ENCODE measurements at places on chromosomes 16 and 17.
A peak's percentile ranks its signal among the peaks of the same experiment; 100 is the strongest.

DNA sequence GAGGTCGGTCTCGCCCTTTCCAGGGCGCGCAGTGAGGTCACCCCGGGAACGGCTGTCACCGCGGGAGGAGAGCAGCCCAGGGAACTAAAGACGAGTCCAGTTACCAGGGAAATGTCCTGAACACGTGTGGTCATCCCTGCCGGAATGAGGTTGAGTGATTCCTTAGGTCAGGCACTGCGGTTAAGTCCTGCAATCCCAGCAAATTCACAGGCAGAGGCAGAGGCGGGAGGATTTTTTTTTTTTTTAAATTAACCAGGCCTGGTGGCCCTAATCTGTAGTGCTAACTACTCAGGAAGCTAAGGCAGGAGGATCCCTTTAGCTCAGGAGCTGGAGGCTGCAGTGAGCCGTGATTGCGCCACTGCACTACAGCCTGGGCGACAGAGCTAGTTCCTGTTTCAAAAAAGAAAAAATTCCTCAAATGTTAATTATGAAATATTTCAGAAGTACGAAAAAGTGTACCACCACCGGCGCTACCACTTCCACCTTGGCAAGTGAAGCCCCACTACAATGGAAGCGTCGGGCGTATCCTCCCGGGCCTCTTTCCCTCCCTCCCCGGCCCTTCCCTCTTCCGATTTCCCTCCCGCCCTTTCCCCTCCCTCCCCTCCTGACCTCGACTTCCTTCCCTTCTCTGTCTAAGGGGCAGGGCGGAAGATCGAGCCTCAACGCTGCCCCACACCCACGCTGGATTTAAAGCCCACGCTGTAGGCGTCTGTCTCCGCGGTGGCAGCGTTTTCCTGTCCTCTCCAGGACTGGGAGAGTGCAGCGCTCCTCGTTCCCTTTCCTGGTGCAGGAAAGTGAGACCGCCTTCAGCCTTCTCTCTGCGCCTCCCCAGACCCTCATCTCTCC is 27.3 kb downstream of the SLFN11 start:
- DNase-seq: no peak

DNA sequence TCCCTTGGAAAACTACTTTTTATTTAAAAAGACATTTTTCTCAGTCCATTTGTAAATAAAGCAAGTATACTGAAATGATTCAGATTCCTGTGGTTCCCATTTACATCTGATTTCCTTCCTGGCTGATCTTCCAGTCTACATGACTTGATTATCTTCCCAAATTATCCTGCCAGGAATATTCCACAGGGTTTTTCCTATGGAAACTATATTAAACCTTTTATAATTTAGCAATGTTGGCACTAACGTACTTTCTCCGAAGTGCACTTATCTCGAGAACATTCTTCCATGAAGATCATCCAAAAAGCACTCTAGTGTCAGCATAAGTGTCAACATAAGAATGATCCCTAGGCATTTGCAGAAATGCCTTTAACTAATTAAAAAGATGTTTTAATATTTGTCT is 347.7 kb upstream of the KIF2B start:
- no peak for DNase-seq

DNA sequence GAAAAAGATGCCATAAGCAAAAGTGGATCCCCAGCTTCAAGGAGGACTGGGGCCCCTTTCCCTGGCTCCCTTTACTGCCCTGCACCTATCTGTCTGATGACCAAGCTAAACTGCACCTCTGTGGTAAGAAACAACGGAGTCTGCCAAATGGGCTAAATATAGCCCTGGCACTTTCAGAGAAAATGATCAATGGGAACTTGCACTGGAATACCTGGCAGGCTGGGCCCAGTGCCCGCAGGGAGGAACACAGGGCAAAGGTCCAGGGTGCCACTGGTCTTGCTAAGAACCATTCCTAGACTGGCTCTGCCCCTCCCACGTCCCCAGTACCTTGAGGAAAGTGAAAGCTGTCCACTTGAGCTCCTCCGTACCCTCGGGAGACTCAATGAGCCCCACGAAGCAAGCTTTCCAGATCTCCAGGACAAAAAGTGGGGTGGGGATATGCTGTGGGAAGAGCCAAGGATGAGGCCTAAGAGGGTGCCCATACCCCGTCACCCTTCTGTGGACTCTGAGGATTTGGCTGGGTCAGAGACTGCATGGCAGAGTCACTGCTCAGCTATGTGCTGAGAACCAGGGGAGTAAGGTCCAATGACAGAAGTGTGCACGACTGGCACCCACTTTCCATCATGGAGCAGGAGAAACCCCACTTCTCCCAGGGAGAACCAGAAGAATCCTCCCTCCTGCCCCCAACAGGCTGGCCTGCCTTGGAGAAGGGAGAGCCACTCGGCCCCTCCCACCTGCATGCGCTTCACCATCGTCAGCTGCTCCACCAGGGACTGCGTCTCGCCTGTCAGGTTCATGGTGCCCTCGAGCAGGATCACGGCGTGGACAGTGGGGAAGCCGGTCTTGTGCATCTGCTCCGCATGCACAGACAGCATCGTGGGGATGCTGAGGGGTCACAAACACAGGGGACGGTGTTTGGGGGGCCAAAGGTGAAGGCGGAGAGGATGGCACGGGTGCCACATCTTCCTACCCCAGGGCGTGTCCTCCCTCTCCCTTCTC is 17.4 kb downstream of the CSF3 start:
- no peak for DNase-seq

GRCh38 chr17:78322858-78323455 is 36.9 kb downstream of the SOCS3 start:
- DNase-seq: no peak

GRCh38 chr16:71467810-71468209 is 5.8 kb upstream of the ZNF23 start:
- DNase-seq: no peak

- DNase-seq: no peak
Measured at GRCh38 chr16:49574826-49575225, 201.2 kb downstream of the C16orf78 start.

DNA sequence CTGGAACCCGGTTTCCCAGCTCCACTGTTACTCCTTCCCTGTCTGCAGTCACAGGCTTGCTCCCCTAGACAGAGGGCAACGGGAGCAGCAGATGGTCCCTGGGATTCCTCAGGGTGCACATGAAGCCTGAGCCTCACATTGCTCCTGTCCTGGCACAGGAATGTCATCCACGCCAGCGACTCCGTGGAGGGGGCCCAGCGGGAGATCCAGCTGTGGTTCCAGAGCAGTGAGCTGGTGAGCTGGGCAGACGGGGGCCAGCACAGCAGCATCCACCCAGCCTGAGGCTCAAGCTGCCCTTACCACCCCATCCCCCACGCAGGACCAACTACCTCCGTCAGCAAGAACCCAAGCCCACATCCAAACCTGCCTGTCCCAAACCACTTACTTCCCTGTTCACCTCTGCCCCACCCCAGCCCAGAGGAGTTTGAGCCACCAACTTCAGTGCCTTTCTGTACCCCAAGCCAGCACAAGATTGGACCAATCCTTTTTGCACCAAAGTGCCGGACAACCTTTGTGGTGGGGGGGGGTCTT is 1.6 kb upstream of the DECR2 start:
- DNase-seq: no peak

DNA sequence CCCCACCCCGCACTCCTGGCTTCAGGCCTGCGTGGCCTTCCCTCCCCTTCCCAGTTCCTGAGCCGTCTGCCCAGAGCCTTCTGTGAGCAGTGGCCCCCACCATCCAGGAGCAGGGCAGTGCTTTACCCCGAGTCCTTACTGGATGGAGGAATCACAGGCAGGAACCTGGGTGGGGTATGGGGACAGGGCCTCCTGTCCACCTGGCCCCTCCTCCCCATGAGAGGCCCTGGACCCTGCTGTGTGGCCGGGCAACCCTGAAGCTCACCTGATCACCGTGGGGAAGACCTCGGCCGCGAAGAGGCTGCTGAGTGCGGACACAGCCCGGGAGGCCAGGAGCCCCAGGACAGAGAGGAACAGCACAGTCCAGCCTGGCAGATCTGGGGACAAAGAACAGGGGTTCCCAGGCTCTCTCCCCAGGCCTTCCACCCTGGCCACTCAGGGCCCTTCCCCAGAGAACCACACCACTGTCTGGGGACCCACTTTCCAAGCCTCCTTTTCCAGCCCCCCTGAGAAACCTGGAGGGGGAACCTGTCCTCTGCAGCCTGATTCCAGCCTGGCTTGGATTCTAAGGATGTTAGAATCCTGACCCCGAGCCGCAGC is 3.2 kb downstream of the SLC22A31 start:
- peak; percentile 58 for DNase-seq

- DNase-seq: no peak
Measured at GRCh38 chr17:1975573-1975972, 49.6 kb downstream of the RTN4RL1 start.

- DNase-seq: peak; percentile 83
Measured at GRCh38 chr17:81241648-81242420, 2.7 kb downstream of the NDUFAF8 start.

DNA sequence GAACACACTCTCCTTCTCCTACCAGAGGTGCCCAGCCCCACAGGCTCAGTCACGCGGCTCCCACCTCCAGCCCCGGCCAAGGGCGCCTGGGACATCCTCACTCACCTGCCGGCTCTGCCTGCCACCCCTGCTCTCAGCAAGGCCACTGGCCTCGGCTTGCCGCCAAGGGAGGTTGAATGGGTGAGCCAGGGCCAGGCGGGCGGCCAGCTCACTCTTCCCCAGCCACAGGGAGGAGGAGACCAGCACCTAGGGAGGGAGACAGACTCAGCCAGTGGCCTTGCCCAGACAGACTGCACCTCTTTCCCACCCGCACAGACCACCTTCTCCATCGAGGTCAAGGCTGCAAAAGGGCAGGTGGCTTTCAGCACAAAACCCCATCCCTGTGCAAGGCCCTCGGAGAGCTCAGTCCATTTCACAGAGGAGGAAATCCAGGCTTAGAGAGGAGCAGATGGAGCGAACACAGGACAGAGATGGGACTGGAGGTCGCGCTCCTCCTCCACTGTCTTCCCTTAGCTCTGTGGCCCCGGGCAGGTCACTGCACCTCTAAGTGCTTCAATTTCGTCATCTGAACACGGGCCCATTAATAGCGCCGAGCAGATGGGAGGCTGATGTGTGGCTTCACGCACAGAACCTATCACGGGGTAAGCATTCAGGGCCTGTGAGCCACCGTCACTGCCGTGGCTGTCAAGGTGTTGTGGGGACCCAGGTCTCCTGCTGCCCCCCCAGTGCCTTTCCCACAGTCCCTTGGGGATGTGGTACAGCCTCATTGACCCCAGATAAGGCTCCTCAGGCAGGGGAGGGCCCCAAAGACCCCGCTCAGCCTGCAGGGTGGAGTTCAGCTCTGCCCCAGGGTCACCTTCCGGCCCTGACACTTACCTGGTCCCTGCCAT is 56.1 kb downstream of the RMI2 start:
- DNase-seq: no peak

All from 8988T (cell line).